ENCODE measurements at places on chromosomes 2 and 18.

GRCh38 chr2:110674620-110675555 lies 3.0 kb downstream of the BUB1 start:
- DNase-seq = peak; percentile 50

DNA sequence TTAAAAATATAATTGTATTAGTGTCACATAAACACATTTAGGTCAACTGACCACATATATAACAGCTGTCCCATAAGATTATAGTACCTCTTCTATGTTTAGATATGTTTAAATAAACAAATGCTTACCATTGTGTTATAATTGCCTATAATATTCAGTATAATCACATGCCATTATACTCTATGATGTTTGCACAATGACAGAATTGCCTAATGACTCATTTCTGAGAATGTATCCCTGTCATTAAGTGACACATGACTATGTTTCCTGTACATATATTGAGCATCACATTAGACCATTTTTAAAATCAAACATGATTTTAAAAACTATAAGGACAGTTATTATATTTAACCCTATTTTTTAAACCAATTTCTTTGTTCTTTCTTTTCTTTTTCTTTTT lies 89.8 kb downstream of the HS6ST1 start:
- no peak for DNase-seq

GRCh38 chr2:237968048-237968862 lies 1.4 kb downstream of the UBE2F start:
- DNase-seq = no peak

GRCh38 chr2:85539361-85540132 lies 579 bp downstream of the MAT2A start:
- DNase-seq = peak; percentile 63

DNA sequence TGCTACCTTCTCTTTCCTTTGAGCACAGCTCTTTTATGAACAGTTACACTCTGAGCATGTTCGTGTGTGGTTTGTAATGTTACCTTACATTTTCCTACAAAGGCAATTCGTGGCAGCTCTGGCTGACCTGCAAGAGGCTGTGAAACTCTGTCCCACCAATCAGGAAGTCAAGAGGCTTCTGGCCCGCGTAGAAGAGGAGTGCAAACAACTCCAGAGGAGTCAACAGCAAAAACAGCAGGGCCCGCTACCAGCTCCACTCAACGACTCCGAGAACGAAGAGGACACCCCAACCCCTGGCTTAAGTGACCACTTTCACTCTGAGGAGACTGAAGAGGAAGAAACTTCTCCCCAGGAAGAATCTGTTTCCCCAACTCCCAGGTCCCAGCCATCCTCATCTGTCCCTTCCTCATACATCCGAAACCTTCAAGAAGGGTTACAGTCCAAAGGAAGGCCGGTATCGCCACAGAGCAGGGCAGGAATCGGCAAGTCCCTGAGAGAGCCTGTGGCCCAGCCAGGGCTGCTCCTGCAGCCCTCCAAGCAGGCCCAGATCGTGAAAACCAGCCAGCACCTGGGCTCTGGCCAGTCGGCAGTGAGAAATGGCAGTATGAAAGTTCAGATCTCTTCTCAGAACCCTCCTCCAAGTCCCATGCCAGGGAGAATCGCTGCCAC lies 56.9 kb downstream of the WDSUB1 start:
- no peak for DNase-seq

DNA sequence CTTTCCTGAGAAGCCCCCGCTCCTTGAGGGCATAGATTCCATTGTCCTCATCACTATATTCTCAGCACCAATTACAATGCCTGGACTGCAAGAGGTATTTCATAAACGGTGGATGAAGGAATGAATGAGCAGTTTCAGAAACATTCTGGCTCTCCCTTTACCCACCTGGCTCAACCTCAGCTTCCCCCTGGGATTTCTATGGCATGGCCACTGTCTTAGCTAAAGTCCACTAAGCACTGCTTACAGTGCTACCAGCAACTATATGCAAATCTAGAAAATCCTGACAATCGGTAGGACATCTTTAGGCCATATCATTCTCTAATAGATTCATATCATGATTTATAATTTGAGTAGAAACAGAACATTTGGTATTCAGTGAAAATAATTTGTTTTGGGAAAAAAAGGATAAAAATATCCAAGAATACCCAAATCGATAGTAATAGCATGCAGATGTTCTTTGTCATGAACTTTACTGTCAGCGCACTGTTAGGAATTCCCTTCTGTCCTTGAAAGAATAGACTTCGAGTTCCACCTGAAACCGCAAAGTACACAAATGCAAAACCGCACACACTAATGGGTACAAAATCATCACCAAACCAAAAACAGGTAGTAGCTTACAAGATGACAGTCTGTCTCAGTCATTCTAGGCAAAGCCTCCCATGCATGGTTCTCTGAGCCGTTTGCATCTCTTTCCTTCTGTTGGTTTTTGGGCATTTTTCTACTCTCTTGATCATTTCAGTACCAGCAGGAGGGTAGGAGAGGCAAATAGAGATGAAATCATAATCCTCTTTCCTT lies 303.6 kb upstream of the ID2 start:
- no peak for DNase-seq

- DNase-seq = no peak
Measured at GRCh38 chr18:59150236-59150635, 10.6 kb downstream of the SEC11C start.

- no peak for DNase-seq
Measured at GRCh38 chr2:192059266-192059665, 135.5 kb downstream of the TMEFF2 start.

DNA sequence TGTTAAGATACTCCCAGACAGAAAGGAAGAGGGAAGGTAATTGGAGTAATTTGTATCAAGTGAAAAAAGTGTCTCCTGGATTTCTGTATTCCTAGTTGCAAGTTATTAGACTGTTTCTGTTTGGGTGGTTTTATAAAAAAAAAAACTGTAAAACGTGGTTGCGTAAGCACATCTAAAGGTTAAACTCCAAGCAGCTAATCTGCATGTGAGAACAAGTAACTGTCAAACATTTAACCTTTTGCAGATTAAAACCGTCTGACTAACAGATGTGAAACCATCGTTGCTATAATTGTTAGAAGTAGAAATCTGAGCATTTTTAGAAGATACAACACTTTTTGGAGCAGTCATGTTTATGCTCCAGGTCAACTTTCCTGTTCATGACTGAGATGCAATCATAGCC lies 72.3 kb downstream of the AFF3 start:
- no peak for DNase-seq

DNA sequence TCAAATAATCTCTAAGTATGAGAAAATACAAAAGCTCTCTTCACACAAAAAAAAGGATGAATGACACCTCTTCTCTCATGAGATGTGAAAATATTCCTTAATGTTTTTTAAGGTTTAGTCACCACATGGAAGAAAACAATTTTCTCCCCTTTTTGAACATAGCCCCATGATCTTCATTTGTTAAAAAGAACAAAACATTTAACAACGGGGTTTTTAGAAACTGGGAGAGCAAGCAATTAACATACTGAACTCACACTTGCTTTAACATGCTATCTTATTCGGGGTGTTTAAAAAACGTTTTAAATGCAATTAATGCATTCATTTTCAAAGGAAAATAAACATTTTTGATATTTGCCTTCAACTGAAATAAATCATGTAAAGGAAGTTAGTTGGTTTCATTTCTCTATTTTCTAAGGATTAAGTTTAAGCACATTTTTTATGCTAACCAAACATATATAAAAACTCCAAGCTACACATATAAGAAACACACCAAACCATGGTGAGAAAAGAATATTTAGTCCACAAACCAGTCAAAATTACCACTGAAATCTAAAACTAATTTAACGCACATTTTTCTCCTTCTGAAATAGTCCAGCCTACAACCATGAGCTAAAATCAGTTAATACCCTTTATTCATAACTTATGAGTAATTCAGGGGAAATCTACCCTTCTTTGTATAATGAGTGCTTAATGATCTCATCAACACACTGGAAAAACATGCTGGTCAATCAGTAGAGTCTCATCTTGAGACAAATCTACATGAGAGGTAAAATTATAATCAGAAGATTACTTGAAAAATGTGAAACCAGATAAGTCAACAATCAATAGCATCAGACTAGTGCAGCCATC lies 8.2 kb downstream of the FBXO11 start:
- DNase-seq = no peak

- DNase-seq = no peak
Measured at GRCh38 chr2:3751806-3752205, 48.4 kb downstream of the DCDC2C start.

DNA sequence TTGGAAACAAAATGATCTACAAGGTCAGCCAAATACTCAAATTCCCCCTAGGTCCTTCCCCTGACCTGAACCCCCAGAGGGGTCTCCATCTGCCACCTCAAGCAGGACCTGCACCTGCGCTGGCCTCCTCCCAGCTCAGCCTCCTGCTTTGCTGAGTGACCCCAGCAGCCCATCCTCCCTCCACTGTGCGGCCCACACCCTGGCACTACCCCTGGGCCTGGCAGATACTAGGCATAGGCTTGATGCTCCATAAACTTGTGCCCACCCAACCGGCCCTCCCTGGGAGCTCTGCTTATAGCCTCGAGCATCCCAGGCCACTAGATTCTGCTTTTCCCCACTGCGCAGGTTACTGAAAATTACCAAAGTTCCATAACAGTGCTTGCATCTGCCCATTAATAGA lies 156.2 kb downstream of the HDAC4 start:
- DNase-seq = no peak

GRCh38 chr2:207269038-207269437 lies 103.3 kb upstream of the KLF7 start:
- DNase-seq = no peak

DNA sequence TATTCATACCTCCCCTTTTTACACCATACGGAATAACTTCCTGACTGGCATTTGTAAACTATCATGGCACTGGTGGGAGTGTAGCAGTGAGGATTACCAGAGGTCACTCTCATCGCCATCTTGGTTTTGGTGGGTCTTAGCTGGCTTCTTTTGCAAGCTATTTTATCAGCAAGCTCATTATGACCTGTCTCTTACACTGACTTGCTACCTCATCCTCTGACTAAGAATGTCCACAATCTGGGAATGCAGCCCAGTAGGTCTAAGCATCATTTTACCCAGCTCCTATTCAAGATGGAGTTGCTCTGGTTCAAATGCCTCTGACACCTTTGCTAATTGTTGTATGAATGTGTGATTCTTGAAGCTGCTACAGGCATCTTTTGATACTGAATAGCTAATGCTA lies 950.8 kb upstream of the SLC39A10 start:
- DNase-seq = no peak

DNA sequence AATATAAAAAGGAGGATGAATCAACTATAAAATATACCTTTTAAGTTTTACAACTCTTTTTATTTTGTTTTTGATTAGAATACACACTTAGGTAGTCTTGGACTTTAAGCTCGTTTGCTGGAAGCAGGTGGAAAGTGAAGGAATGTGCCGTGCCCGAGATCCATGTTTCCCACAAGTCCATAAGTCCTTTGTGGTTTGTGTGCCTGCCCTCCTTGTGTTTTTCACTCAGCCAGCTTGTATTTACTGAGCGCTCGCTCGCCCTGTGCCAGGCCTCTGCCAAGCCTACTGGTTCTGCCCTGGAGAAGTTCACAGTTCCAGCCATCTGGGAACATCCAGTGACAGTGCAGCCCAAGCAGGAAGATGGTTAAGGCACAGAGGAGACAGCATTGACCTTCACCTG lies 142.6 kb downstream of the MGAT5 start:
- no peak for DNase-seq

DNA sequence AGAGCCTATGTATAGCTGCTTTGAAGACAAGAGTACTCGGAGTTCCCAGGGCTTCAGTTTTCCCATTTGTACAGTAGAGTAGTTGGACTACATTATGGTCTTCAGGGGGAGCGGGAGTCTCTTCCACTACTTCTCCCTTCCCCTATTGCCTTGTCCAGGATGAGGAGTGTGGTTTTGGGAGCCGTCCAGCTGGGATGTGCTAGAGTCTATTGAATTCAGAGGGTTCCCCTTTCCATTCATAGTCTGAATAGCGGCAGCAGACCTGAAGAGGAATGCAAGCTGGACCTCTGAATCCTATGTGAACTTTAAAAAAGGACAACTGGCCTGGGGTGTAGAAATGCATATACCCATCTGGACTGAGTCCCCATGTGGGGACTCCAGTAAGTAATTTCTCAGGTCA lies 43.5 kb upstream of the EPG5 start:
- no peak for DNase-seq

- no peak for DNase-seq
Measured at GRCh38 chr2:196959734-196960338, 33.3 kb upstream of the PGAP1 start.

DNA sequence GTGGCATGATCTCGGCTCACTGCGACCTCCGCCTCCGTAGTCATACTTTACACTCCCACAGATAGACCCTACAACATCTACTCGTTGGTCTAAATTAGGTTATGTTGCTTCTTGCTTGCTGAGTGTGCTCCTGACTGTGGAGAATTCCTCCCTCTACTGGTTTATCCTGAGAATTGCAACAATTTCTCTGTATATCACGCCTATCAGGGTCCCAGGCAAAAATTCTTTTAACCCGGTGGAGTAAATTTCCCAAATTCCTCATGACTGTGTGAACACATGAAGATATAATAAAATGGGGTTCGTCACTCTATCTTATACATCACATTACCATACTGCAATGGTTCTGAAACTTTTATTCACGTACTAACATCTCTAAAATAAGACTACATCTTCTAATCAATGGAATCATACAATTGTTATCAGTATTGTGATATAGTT lies 156.7 kb downstream of the EVA1A start:
- DNase-seq = no peak

DNA sequence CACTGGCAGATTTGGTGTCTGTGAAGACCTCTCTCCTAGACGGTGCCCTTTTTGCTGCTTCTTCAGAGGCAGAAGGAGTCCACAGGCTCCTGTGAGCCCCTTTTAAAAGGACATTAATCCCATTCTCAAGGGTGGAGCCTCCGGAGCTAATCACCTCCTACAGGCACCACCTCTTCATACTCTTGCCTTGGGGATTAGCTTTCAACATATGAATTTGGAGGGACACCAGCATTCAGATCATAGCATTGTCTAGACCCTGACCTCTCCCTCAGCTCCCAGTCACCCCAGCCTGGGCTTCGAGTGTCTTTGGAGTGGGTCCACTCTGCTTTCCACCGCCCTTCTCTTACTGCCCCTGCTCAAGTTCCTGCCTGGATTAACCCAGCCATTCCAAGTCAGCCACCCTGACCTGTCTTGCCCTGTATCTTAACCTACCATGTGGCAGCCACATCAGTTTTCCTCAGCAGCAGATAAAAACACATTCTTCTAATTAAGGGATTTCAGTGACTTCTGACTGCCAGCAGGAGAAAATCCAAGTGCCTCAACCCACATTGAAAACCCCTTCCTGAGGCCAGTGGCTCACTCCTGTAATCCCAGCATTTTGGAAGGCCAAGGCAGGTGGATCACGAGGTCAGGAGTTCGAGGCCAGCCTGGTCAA lies 6.1 kb upstream of the NCL start:
- no peak for DNase-seq

GRCh38 chr18:66694852-66695251 lies 91.0 kb upstream of the CDH19 start:
- no peak for DNase-seq

DNA sequence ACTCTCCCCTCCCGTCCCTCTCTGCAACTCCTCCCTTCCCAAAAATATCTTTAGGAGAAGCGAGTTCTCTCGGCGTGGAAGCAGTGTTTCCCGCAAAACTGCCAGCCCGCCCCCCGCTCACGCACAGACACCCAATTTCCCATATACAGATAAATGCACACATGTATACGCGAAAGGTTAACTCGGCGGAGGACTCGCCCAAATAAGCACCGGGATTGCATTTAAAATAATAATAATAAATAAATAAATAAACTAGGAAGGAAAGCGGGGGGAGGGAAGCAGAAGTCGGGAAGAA lies 70.0 kb upstream of the PSMD14 start:
- DNase-seq = no peak

- no peak for DNase-seq
Measured at GRCh38 chr2:147161746-147162145, 683.1 kb upstream of the ACVR2A start.

- no peak for DNase-seq
Measured at GRCh38 chr2:49677227-49677626, 522.9 kb upstream of the FSHR start.
